ENCODE measurements at places on chromosomes 2 and 18.

- no peak for DNase-seq
Measured at GRCh38 chr2:178756343-178756742, 50.9 kb downstream of the TTN start.

- DNase-seq = no peak
Measured at GRCh38 chr2:75705921-75706320, 4.8 kb downstream of the GCFC2 start.

- peak; percentile 23 for DNase-seq
Measured at GRCh38 chr18:25832001-25832604, 258.3 kb downstream of the SS18 start.

DNA sequence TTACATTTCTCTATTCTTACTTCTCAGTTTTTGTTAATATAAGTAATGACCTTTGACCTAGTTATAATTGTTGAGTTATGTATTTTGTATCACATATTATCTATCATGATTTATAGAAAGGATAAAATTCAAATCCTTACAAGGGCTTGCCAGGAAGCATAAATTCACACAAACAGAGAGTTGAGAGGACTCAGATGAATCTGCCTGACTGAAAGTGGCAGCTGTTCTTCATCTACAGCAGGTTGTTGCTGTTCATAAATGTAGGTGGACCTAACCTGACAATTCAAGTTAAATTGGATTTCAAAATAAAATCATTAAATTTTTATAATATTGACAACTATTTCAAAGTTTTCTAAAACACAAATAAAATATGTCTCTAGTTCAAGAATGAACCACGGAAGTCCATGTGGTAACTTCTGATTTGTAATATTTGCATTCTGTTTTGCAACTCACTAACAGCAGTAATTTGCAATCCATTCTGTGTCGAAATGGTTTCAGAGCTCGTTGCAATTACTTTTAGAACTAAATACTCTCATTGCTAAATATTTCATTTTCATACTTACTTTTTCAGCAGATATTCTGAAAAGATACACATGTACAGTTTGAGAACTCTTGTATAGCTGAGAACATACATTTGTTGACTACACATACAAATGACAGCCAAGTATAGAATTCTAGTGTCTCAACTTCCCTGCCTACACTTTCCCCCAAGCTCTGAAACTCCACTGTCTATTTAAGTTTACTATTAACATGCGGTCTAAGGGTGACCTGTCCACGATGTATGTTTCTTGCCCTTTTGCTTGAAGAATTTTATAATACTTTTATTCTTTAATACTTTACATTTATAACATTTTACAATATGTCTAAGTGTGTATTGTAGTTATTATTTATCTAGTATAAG lies 25.7 kb downstream of the SCN7A start:
- no peak for DNase-seq

DNA sequence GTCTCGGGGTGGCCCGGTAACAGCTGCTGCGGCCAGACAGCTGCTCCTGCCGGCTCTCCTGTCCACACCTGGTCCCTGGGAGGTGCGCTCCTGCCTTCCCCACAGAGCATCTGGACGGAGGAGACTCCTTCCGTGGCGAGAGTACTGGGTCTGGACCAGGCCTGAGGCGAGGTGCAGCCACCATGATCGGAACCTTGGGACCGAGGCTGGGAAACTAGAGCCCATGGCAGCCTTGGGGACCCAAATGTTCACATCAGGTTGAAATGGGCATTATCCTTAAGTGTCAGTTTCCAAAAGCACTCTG lies 628 bp downstream of the GIGYF2 start:
- no peak for DNase-seq

- no peak for DNase-seq
Measured at GRCh38 chr18:53935803-53936202, 288.7 kb downstream of the MBD2 start.

DNA sequence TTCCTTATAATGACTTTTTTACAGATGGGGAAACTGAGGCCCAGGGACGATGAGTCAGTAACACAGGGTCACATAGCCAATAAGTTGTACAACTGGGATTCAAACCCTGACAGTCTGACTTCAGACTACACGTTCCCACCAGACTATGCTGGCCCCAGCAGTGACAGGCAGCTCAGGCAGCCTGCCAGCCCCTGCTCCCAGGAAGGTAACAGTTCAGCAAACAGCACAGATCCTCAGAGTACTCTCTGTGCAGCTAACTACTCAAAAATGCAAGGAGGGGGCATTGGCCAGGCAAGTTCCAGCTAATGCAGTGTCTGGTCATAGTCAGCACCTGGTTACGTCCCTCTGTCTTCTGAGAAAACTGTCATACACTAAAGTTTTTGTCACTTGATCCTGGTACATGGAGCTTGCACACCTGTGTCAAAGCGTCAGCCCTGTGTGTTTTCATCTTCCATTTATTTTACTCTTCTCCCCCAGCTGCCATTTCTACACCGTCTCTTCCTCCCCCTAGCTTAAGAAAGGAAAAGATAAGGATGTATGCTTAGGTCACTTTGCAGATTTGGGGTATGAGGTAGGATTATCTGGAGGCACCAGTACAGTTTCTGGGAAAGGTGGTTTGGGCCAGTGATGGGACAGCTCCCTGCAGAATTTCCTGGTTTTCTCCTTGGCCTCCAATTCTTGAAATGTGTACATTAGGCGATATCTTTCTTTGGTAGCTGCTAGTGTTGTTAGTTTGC lies 4.5 kb downstream of the SMARCAL1 start:
- DNase-seq = no peak

GRCh38 chr2:229027353-229028105 lies 243.6 kb downstream of the PID1 start:
- no peak for DNase-seq

GRCh38 chr2:132904142-132904842 lies 234.3 kb upstream of the LYPD1 start:
- no peak for DNase-seq

GRCh38 chr2:157420771-157421323 lies 23.0 kb downstream of the CYTIP start:
- DNase-seq = no peak

DNA sequence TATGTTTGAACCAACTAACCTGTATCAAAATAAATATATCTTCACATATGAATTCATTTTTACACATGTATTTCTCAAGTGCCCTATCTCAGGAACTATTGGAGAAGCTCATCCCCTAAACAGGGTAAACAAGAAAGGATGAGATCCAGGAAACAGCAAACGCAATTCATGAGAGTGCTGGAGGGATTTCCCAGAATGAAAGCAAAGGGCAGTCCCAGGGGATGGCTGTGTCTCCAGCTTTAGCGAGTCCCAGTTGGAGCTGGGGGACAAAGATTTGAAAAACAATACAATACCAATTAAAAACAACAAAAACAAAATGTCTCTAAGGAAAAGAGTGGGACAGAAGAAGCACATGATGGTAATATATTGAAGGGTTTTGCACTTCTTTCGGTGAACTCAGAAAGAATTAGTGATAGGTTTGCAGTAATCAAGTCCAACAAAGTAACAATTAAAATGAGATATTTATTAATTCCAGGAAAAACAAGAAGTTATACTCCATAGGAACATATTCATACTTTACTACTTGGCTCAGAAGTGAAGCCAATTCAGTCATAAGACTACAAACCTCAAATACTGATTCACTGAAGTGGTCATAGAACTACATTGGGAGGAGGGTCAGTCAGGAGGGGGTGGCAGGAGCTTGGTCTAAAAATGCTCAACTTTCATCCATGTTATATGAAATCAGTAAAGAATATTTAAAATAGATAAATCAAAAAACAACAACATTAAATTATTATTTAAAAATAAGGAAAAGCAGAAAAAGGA lies 73.1 kb upstream of the PDE1A start:
- no peak for DNase-seq

GRCh38 chr2:63257473-63257872 lies 206.8 kb downstream of the OTX1 start:
- no peak for DNase-seq

GRCh38 chr2:128327180-128327964 lies 8.7 kb upstream of the HS6ST1 start:
- DNase-seq = no peak

DNA sequence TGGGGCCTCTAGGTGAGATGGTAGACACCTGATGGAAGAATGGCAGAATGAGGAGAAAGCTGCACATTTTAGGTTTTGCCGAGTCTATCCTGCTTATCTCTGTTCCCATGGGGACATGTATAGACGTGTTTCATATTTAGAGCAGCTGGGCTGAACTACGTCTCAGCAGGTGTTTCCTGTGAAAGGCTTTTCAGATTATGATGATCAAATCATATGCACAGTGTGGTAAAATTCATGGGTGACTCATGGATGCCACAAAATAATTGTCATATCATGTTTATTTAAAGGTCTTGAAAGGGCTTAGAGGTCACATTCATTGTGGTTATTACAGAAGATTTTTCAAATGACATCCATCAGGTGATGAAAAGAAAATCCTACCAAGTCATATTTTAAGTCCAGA lies 90.5 kb downstream of the ICOS start:
- DNase-seq = peak; percentile 17

DNA sequence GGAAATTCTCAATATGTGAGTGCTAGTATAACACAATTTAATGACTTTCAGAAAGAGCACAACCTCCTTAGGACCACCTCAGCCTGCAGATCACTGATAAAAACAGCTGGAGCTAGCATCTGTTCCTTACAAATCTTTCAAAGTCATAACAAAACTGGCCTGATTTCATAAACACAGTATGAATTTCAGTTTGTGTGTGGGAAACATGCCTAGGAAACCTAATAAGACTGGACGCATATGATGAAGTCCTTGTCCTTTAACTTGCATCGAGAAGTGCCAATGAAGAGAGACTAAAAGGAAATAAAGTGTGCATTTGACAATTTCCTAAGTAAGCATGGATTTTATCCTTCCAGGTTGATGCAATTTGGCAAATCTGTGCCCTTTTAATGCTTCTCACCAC lies 74.1 kb upstream of the KLHL14 start:
- DNase-seq = no peak

DNA sequence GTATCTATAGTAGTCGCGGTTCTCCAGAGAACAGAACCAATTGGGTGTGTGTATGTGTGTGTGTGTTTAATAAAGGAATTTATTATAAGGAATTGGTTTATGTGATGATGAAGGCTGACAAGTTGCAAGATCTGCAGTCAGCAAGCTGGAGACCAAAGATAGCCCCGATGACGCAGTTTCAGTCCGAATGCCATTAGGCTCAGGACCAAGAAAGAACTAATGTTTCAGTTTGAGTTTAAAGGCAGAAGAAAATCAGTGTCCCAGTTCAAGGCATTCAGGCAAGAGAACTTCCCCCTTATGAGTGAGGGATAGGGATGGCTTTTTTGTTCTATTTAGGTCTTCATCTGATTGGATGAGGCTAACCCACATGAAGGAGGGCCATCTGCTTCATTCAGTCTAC lies 221.6 kb downstream of the HNMT start:
- DNase-seq = no peak

DNA sequence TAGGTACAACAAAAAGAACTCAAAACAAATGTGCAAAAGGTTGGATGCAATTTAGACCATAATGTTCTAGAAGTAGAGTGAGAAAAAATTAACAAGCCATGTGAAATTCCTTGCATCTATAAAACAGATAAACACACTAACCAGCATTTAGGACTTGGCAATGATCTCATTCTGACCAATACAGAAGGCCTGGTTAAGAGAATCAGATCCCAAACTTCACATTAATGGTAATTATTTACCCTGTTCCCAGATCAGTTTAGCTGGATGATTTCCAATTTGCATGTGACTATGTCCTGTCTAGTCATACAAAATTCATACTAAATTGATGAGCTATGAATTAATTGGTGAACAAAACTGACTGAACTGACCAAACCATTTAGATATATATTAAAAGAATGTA lies 98.4 kb upstream of the FIGN start:
- no peak for DNase-seq

GRCh38 chr18:11500153-11501122 lies 109.0 kb upstream of the SLC35G4 start:
- DNase-seq = no peak

DNA sequence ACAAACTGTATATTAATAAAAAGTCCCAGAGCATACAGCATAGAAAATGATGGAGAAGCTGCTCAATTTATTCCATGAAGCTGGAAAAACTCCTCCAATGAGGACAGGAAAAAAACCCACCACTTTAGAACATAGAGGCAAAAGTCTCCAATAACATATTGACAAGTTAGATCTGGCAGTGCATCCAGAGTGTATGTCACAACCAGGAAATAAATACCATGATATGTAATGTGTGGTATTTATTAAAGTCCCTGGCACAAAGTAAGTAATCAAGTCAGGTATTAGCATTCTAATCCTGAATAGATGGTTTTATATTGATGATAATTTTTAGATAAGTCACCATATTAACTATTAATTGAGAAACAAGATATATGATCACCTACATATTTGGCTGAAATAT lies 427.3 kb upstream of the HS6ST1 start:
- DNase-seq = no peak

- DNase-seq = no peak
Measured at GRCh38 chr2:20232837-20233207, 7.9 kb upstream of the SDC1 start.

DNA sequence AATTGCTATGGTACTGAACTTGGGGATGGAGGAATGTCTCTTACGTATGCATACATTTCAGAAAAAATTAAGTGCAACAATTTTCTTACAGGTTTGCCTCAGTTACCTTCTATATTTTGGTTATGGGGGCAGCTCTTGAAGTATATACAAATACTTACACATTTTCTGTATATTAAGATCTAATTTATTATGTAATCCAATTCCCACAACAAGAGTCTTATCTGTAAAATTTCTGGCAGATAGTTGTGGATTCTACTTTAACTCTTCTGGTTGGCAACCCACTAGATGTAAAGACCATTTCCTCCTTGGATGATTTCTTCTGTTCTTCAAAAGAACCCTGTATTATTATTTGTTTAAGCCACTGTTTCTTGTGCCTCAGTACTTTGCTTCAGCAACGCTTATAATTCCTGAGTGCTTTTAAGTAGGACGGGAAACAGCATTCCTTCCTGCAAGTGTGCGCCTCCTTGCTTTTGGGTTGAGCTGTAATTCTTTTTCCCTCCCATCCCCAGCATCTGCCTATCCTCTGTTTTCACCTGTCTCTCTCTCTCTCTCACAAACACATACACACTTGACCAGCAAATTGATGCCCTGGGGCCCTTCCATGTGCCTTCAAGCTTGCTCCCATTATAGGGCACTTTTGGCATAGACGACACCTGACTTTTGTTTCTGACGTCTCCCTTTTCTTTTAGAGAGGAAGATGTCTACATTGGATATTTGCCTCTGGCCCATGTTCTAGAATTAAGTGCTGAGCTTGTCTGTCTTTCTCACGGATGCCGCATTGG lies 61.4 kb downstream of the ACSL3 start:
- DNase-seq = no peak

- DNase-seq = no peak
Measured at GRCh38 chr2:25537526-25537925, 135.9 kb downstream of the DTNB start.

DNA sequence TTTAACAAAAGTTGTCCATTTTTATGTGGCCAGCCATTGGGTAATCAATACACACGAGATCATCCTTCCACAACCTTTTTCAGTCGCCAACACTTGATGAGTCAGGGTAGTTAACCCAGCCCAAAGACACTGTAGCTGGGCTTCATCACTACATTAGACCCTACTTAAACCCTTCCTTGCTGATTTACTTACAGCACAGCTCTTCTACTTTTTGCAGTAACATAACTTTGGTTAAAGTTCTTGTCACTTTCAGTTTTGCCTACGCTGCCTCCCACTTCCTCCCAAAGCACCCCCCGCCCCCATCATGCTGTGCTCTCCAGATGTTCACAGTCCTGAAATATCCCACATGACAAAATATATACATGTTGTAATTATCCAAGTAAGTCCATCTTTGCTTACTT lies 103.6 kb downstream of the CDK15 start:
- DNase-seq = peak; percentile 33

GRCh38 chr18:58491773-58492752 lies 136.8 kb downstream of the ALPK2 start:
- no peak for DNase-seq
